ENCODE measurements at places on chromosomes 5 and 9.

- DNase-seq: peak; percentile 18
Measured at GRCh38 chr5:142926549-142926948, 156.4 kb downstream of the ARHGAP26 start.

- DNase-seq: no peak
Measured at GRCh38 chr5:66830636-66831035, 234.4 kb downstream of the MAST4 start.

DNA sequence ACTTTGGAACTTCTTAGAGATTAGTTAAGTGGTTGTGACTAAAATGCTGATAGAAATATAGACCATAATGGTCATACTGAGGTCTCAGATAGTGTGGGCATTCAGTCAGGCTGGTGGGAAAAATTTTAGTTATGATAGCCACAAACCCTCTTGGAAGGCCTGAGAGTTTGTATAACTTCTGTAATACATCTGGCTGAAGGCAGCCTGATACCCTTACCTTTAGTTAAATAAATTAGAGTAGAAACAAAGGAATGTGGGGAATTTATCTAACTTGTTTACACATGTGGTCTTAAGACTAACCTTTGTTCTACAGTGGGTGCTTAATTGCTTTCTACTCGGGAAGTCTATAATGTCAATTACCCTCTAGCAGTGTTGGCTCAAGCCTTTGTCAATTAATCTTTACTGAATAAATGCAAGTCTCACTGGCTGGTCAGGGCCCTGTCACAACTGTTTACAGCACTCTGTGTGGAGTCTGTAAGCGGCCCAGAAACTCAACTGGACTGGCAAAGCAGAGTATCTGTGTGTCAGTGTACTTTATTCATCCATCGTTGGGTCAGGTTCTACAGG lies 184.0 kb downstream of the FBXO4 start:
- no peak for DNase-seq

DNA sequence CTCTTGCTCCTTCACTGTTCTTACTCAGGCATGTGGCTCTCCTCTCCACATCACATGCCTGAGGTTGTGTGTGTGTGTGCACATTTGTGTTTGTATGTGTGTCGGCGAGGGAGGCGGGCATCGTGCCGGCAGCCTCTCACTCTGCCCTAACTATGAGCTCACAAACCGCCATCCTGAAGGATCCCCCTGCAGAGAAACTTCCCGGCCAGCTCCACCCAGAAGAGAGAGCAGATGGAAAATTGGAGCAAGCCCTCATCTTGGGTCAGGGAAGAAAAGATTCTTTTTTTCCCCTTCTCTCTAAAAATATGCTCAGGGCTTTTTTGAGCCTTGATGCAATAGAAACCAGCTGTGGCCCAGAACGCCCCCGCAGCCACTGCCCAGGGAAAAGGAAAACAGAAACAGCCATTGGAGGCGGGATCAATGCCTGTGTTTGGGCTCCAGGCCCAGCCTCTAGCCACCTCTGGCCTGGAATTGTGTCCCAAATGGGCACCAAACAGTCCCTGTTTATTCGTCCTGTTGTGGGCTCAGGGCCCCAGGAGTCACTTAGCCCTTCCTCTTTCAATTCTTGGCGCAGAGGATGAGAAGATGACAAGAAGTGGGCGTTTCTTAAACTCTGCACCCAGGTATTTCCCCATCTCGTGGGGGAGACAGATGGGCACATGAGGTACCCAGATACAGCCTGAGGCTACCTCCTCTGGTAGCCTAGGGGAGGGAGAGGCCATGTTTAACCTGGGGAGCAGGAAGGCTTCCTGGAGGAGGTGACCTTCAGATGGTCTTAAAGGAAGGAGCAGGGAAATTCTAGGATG lies 151.5 kb downstream of the RGS3 start:
- DNase-seq: no peak

DNA sequence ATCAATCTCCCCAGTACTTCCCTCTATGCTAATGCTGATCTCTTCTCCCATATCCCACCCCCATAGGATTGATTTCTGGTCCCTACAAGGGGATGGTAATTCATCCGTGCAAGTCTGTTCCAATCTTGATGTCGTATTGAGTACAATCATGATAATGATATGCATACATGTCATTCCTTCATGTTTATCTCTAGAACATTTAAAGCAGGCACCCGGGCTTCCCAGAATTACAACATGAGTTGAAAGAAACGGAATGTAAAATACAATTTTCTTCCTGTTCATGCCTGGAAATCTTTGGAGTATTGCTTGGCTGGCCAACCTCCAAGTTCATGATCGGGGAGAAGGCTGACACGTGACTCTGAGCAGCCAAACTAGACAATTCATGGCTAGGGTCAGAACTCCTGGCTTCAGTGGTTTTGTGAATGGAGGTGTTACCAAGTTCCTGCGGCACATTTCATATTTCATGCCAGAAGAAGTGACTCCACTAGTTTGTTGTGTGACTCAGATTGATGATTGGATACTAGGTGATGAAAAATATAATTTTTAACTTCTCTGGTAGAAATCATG lies 66.6 kb downstream of the C9orf152 start:
- DNase-seq: no peak

- peak; percentile 12 for DNase-seq
Measured at GRCh38 chr9:104177003-104177611, 83.0 kb downstream of the SMC2 start.

DNA sequence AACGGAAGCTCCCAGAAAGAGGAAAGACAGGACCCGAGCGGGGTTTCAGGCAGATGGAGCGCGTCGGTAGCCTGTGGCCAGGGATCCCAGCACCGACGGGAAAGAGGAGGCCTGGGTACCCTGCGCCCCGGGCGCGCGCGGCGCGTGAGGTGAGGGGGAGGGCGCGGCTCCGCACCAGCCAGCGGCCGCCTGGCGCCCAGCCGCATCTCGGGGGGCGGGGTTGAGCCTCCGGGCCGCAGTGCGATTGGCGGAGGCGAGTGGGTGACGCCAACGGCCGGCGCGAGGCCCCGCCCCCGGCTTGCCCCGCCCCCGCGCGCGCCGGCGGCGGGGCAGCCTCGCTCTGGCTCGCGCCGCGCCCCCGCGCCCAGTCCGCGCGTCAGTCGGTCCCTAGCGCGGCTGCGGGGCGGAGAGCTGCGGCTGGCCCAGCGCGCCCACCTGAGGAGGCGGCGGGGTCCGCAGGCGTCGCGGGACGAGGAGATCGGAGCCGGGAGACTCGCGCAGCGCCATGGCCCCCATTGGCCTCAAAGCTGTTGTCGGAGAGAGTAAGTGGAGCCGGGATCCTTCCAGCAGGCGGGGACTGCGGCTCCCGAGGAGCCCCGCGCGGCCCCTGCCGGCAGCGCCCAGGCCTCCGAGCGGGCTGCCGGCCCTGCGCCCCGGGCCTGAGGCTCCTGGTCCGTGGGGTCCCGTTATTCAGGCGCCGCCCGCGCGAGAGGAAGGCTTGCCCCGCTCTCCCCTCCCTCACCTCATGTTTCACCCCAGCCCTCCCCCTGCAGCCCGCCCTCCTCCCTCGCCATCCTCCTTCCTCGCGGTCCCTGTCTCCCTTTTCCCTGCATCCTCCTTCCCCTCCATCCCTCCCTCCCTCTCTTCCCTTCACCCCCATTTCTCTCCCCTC lies at the start of gene STXBP1:
Gene STXBP1, plus strand, starts transcription at position 379 of the 892 bp plus-strand sequence. Its CDS starts 127 bp downstream, at position 506.
- peak; percentile 16 for DNase-seq

- DNase-seq: no peak
Measured at GRCh38 chr5:159190170-159190569, 19.2 kb downstream of the RNF145 start.

DNA sequence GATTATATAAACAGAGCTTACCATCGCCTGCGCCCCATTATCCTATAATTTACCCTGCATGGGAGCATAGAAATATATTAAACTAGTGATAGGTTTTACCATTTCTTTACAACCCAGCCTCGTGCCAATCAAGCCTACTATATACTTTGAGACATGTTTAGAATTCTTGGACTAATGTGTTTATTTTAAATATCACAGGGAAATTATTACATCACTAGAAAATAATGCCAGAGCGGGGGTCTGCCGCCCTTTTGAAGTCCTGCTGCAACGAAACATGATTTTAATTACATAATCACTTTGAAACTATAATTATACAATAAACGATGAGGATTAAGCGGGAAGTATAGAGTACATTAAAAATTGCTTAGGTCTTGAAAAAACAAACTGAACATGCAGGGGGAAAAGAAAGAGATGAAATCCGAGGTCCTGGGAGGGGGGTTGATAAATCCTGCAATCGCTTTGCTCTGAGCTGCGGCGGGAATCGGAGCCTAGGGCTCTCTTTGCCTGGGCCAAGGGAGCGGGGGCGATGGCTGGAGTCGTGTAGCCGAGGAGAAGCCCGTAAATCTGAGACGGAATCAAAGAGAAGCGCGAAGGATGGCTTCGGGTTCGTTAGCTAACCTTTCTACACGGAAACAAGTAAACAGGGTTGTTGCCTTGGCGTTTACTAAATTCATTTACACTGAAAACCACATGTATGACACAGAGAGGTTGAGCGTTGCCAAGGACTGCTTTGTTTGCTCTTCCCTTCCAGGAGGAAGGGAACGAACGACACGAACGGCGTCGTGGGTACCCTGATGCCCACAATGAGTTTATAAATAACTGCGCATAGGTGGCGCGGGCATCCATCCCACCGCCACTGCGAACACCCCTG lies 127.6 kb downstream of the TMEM174 start:
- no peak for DNase-seq

DNA sequence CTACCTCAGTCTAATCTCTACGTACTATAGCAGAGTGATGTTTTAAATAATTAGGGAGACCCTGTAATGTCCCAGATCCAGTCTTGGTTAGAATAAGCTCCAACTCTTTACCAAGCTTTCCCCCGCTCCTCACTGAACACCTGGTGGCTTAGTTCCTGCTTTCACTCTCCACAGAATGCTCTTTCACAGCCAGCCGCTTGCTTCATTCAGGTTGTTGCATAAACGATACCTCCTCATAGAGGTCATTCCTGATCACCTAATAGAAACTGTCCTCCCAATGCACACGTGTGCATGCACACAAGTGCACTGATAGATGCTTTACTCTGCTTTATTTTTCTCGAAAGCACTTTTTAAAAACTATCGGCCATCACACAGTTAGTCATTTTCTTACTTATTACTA lies 298.1 kb downstream of the TRPM3 start:
- no peak for DNase-seq

DNA sequence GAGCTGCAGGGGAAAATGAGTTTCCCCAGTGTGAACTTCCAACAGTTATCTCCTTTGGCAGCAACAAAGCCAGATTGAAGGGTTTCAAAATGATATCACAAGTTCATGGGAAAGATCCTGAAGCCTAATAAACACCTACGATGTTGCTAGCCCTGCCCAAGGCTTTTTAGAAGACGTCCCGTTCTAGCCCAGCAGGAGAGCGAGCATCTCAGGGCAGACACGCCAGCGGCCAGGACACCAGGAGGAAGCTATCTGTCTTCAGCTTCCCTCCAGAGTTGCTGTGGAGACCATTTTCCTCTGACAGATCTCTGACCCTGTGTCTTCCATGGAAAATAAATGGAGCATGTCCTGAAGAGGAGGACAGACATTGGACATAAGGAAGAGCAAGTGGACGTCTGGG lies 98.4 kb downstream of the FBXO38 start:
- no peak for DNase-seq

DNA sequence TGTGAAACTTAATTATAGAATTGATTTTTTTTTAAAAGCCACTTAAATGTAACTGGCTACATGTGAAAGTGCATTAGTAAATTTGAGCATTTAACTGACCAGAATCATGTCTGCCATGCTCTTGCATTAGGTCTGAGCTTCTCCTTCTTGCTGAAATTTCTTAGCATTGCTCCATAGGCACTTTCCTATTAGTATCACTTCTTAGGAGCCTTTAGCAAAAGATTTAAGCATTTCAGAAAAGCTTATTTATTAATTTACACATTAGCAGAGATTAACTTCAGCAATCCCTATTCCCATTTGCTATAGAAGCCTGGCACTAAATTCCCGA lies 211.0 kb downstream of the SNX18 start:
- no peak for DNase-seq

- DNase-seq: no peak
Measured at GRCh38 chr5:58544195-58544594, 38.7 kb upstream of the RAB3C start.

DNA sequence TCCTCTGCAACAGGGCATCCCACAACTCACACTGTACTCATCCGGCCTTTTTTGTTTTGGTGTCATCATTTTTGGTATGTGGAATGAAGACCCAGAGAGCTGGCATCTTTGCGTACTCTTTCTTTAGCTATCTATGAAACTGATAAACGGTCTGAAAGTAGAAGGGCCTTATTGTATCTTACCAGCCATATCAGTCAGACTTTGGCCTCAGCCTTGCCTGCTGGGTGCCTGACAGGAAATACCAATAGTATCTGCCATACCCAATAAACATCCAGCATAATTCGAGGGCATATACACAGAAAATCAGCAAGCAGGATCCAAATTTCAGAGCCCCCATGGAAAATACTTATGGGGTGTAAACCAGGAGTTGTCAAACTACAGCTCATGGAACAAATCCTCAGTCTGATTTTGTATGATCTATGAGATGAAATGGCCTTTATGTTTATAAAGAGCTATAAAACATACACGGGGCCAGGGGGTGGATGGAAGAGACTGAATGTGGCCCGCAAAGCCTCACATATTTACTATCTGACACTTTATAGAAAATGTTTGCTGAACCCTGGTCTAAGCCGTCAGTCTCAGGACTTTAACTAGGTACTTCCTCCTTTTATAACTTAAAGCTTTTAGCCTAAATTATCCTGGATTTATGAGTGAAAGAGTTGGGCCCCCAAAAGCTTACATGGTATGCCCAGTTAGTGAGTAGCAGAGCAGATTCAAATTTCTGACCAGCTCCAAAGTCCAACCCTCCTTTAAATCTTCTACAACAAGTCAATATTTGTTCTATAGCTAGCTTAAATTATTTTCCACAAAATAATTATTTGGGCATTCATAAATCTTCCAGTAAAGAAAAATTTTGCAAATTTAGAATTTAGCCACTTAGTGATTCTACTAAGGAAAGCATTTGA lies 308.0 kb upstream of the PUM3 start:
- no peak for DNase-seq

GRCh38 chr5:169549453-169550100 lies 34.0 kb upstream of the SPDL1 start:
- no peak for DNase-seq

- no peak for DNase-seq
Measured at GRCh38 chr5:159905496-159905895, 10.8 kb upstream of the ADRA1B start.

- DNase-seq: no peak
Measured at GRCh38 chr9:136399176-136400037, 563 bp downstream of the SNAPC4 start.

- DNase-seq: no peak
Measured at GRCh38 chr9:126872516-126872915, 12.1 kb downstream of the ZBTB34 start.

GRCh38 chr9:29945012-29945411 lies 2371.7 kb upstream of the C9orf72 start:
- DNase-seq: no peak

DNA sequence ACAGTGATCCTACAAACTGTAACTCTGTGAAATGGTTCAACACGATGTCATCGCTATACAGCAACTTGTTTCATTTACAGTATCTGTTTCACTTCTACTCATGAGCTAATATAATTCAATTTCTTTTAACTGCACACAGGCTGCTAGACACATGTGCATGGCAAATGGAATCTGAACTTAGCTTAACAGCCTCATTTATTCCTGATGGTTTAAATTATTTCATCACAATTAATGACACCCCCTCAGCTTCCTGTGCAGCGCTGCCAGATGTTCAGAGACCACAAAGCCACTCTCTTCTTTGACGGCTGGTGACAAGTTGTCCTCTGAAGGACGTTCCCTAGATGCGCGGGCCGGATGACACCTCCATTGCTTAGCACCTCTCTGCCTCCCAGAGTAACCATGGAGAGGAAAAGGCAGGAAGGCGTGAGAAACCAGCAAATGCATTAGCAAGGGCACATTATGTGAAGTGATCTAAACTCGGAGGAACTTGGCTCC lies 191.1 kb downstream of the BNC2 start:
- no peak for DNase-seq
